ENCODE measurements at places on chromosomes 3 and 15.

DNA sequence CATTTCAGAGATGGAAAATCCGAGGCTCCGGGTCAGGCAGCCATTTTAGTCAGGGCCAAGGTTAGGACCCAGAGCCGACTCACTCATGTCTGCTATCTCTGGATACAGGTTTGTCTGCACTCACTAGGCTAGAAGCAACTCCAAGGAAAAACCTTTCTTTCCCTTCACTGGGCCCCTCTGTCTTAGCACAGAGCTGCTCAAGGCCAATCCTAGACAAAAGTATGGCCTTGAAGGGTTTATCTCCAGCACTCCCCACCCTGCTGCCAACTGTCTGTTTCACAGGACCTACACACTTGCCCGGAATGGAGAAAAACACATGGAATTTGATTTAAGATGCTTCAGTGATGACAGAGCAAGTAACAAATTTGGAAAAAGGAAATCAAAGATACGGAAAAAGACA is 25.6 kb downstream of the ACAN start:
- DNase-seq = no peak

DNA sequence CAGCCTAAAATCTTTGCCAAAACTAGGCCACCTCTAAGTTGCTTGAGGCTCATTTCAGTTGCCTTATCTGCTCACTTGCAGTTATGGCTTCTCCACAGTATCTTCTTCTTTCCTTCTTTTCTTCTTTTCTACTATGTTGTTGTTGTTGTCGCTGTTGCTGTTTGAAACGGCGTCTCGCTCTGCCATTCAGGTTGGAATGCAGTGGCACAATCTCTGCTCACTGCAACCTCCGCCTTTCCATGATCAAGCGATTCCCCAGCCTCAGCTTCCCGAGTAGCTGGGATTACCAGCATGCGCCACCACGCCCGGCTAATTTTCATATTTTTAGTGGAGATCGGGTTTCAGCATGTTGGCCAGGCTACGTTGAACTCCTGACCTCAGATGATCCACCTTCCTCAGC is 210.8 kb upstream of the NR2F2 start:
- no peak for DNase-seq

DNA sequence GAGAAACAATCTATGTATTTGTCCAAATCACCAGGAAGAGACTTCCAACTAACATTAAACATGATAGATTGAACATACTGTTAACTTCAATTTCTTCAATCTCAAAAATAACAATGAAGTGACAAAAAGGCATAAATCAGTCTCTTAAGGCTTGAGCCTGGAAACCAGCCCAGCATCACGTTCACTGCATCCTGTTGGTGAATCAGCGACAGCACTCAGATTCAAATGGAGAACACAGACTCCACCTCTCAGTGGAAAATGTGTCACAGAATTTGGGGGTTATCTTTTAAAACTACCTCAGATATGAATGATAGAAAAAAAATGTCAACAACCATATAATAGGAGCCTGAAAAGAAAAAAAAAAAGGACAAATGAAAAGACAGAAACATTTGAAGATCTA is 212.0 kb downstream of the MINAR1 start:
- DNase-seq = peak; percentile 35

DNA sequence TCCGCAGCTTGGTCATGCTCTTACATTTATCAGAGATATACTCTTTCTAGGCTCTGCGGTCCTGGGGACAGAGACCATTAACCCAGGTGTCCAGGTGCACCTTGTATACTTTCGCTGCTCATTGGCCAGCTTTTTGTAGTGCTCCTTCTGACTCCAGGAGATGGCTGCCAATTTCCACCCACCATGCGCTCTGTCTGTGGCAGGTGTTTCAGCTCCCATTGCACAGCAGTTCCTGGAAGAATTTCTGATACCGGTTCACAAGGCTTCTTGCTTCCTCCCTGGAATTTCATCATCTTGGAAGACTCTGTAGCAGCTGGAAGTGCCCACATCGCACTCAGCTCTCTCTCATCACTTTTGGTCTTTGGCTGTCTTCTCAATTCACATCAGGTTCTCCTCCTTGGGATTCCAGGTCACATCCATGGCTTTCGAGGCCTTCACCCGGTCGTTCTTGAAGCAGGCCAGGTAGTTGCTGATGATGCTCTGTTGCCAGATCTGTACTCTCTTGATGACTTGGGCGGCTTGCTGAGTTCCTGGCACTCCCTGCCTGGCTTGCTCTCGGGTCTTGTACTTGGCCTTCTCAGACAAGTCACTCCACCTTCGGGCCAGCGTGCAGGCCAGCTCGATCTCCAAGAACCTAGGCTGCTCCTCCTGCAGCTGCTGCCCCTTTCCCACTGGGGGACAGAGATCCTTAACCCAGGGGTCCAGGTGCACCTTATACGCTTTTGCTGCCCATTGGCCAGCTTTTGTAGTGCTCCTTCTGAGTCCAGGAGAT is 41.1 kb upstream of the ARL8B start:
- no peak for DNase-seq

DNA sequence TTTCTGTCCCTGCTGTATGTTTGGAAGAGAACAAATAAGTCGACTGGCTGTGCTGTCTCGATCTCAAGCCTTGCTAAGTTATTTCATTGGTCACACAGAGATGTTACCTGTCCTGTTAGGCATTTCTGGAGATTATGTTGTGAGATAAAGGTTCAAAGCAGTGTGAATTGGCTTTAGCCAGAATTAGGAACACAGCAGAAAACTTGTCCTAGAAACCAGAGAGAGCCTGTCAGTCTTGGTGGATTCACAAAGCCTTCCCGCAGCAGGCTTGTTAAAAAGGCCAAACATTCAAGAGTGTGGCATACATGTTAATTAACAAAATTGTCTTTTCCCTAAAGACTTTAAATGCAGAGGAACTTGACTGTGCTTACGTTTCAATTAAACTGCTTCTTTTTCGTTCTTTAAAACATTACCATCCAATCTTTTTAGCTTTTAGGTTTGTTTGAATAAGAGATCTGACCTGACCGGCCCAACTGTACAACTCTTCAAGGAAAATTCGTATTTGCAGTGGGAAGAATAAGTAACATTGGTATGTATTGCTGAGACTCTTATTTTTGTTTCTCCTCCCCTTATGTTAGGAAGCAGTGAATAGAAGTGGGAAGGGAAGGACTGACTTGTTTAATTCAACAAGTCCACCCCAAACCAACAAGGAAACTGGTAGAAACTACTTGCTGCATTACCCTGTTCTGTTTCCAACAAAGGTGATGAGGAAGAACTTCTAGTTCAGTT is 25.2 kb downstream of the ABHD2 start:
- DNase-seq = no peak

GRCh38 chr3:21847005-21847404 is 96.0 kb upstream of the ZNF385D start:
- no peak for DNase-seq

DNA sequence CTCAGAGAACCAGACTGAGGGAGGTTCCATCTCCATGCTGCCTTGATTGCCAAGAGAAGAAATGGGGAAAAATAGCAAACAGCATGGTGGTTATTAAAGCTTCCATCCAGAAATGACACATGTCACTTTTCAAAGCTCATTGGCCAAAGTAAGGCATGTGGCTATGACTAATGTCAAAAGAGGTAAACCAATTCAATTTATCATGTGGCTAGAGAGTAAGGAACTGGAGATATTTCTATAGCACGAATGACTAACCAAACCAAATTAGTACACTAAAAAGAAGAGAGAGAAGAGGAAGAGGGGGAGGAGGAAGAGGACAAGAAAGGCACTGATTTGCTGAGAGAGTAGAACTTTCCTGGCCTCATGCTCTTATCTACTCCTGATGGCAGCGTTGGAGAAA is 115.2 kb upstream of the SLC6A11 start:
- DNase-seq = no peak

DNA sequence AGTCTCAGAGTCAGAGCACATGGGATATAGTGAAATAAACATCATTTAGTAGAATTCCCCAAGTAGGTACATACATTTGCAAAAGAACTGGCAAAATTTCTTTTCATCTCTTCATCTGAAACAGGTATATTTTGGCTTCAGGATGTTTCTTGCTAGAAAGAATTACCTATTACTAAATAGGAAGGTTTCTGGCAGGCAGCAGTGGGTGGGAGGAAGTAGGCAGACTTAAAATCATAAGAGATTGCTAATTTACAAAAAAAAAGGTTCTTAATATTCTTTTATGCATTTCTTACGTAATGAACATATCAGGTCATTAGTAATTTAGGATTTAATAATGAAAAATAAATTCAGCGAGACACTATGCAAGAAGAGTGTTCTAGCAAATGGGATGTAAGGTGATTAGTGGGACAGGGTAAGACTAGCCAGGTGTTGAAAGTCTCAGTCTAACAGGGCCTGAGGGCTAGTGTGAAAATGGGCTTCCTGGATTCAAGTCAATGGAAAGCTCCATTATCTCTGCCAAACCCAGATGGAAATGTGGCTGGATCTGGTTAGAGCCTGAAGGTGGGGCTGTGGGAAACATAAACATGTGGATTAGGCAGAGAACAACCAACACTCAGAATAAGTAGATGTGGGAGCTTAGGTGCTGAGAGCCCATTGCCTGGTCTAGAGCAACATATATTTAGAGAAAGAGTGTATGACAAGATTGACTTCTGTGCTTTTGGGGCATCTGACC is 127.4 kb upstream of the FEZF2 start:
- no peak for DNase-seq

DNA sequence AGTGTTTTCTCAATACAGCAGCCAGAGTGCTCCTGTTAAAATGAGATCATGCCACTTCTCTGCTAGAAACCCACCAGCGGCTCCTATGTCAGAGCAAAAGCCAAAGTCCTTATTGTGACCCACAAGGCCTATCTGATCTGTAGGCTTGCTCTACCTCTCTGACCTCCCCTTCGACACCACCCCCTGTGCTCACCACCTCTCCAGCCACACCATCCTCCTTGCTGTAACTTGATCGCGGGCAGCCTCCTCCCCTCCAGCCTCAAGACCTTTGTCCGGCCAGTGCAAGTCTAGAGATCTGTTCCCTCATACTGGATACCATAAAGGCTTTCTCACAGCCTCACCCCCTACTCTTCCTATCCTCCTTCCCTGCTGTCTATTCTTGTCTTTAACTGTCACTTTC is 1.9 kb upstream of the IGDCC4 start:
- DNase-seq = no peak

Measured in fibroblast of villous mesenchyme (primary cell).